ENCODE measurements at places on chromosomes 2 and 18.

DNA sequence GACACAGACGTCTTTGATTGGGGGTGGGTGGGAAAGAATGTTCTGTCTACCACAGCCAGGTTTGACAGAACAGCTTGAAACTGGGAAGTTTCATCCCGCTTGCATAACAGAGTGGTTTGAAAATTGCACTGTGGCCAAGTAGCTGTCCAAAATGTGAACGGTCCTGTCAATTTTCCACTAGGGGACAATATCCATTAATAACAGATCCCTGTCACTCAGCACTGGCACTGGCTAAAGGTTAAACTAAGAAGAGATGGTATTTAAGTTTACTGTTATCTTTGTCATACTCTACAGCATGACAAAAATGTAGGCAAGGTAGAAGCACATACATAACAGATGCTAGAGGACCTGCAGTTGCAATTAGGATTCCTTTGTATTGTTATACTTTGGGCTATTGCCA, 55.6 kb upstream of the ACMSD start:
- peak; percentile 6 for DNase-seq

- no peak for DNase-seq
Observed at GRCh38 chr18:78934551-78935225, 44.9 kb upstream of the SALL3 start.

- peak; percentile 73 for DNase-seq
Observed at GRCh38 chr2:46836295-46837111, 79.1 kb downstream of the MCFD2 start.

- DNase-seq, result no peak
Observed at GRCh38 chr18:62372156-62372555, 47.0 kb downstream of the TNFRSF11A start.

GRCh38 chr2:191929288-191929687, 82.4 kb upstream of the CAVIN2 start:
- DNase-seq, result no peak

DNA sequence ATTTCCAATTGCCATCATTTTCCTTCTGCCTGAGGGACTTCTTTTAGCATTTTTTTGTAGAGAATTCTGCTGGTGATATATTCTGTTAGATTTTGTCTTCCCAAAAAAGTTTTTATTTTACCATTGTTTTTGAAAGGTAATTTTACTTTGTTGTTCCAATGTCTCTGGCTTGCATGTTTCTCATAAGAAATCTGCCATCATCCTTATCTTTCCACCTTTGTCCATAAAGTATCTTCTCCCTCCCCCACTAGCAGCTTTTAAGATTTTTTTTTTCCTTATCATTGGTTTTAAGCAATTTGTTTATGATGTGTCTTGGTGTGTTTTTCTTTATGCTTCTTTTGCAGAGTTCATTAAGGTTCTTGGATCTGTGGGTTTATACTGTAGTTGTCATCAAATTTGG, 104.5 kb downstream of the KCTD1 start:
- DNase-seq, result no peak

- no peak for DNase-seq
Observed at GRCh38 chr2:239753401-239753837, 271.7 kb downstream of the NDUFA10 start.

DNA sequence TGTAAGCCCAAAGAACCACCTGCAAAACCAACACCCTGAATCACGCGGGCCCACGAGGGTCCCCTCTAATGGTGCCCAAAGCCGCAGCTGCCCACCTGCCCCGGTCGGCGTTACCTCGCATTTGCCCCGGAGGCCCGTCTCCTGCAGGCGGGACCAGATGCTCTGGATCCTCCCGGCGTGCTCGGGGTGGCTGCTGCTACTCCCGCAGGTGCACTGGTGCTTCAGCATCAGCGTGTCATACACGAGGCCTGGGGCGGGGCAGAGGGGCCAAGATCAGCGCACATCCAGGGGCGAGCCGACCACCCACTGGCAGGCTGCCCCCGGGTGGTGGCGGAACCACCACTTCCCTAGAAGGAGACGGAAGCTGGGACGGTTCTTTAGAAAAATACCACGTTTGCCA, 260.1 kb downstream of the TWIST2 start:
- no peak for DNase-seq

- DNase-seq, result peak; percentile 85
Observed at GRCh38 chr2:53490659-53491058, 276.9 kb upstream of the CHAC2 start.

GRCh38 chr2:15127301-15127700, 433.8 kb downstream of the NBAS start:
- DNase-seq, result no peak

GRCh38 chr2:229665158-229665557, 49.2 kb downstream of the DNER start:
- DNase-seq, result no peak

GRCh38 chr2:42360493-42360889, 526 bp downstream of the COX7A2L start:
- DNase-seq, result no peak

GRCh38 chr2:204129591-204130294, 193.2 kb downstream of the ICOS start:
- no peak for DNase-seq

- peak; percentile 78 for DNase-seq
Observed at GRCh38 chr2:127413782-127414637, 4.2 kb upstream of the PROC start.

DNA sequence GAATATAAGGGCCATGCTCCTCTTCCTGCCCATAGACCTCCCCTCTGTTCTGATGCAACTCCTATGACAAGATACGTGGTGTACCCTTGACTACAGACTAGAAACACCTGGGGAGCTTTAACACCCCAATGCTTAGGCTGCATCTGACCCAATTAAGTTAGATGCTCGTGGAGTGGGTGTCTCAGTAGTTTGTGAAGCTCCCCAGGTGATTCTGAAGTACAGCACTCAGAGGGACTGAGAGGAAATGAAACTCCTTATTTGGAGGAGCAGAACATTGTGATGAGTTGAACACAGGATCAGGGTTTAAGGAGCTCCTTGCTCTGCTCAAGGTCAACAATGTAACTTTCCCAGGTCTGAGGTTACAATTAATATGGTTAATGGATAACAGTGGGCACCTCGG, 80.3 kb upstream of the TTC39C start:
- DNase-seq, result no peak

DNA sequence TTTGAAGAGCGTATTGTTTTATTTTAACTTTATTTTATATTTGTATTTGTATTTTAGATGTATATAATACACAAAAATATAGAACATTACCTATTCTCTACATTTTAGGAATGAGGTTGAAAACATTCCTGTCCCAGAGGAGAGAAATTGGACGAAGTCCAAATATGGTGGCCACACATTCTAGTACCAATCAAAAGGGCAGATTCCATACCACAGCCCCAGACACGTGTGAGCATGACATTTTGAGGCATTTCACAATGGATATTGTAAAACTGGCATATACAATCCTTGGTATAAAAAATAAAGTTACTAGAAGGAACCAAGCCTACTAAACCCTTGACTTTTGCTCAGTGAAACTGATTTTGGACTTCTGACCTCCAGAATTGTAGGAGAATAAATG, 50.6 kb downstream of the C2orf76 start:
- no peak for DNase-seq

DNA sequence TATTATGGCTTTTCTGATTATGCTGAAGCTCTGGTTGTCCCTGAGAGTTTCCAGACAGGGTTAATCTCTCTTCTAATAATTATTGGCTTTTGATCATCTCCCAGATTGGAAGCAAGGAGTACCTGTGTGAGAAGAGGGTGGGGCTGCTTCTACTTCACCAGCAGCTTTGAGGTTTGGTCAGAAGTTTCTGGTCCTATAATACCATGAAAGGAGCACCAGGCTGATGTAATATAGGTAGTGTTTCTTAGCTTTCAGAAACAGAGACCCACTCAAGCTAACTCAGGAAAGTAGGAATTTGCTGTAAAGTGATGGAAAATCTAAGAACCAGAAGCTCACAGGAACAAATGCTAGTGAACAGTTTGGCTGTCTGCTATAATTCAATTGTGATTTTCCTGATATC, 57.6 kb downstream of the SGPP2 start:
- no peak for DNase-seq

DNA sequence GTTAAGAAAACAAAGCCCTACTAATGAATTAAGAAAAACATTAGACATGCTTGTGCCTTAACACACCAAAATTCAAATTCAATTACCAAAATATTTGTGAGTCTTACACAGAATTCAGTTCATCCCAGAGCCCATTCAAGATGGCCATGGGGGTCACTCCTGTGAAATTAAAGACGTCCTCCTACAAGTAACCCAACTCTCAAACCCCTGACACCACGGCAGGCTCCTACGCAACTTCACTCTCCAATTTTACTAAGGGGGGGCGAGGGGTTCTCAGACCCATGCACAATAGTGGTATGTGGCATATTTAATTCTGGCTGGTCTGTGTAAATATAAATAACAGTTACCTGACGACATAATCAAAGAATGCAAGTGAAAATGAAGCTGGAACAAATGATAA, 5.0 kb downstream of the ZNF516 start:
- no peak for DNase-seq

GRCh38 chr2:175964195-175964594, 37.9 kb downstream of the LNPK start:
- no peak for DNase-seq

- peak; percentile 43 for DNase-seq
Observed at GRCh38 chr2:99600981-99601651, 111.3 kb upstream of the REV1 start.
